ENCODE measurements at places on chromosomes 11 and 22. TPM values are rescaled to one million over a fixed set of nuclear protein-coding genes. Genes with fewer than 3 reads are reported as not detected.

DNA sequence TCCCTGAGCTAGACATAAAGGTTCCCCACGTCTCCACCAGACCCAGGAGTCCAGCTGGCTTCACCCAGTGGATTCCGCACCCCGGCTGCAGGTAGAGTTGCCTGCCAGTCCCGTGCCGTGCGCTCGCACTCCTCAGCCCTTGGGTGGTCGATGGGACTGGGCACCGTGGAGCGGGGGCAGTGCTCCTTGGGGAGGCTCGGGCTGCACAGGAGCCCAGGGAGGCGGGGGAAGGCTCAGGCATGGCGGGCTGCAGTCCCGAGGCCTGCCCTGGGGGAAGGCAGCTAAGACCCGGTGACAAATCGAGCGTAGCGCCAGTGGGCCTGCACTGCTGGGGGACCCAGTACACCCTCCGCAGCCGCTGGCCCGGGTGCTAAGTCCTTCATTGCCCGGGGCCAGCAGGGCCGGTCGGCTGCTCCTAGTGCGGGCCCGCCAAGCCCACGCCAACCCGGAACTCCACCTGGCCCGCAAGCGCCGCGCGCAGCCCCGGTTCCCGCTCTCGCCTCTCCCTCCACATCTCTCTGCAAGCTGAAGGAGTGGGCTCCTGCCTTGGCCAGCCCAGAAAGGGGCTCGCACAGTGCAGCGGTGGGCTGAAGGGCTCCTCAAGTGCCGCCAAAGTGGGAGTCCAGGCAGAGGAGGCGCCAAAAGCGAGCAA lies 9.5 kb upstream of the TREH start:
- H3K27me3 ChIP-seq = no peaks in the 10 kb centered on the region
- DNase-seq = no peak
- H3K4me1 ChIP-seq = 0 out of 2 replicates have a peak, but pooled peaks cover 6% of the 10 kb centered on the region

- H3K36me3 ChIP-seq = no peaks in the 10 kb centered on the region
- no peak for DNase-seq
- H3K4me3 ChIP-seq = no peak overlapping the region
- peaks cover 57% of the 10 kb centered on the region for H3K27me3 ChIP-seq
These were observed 58.6 kb downstream of the SC5D start for GRCh38 chr11:121351083-121351630.

SLC29A2 gene
- not detected for polyA plus RNA-seq

DNA sequence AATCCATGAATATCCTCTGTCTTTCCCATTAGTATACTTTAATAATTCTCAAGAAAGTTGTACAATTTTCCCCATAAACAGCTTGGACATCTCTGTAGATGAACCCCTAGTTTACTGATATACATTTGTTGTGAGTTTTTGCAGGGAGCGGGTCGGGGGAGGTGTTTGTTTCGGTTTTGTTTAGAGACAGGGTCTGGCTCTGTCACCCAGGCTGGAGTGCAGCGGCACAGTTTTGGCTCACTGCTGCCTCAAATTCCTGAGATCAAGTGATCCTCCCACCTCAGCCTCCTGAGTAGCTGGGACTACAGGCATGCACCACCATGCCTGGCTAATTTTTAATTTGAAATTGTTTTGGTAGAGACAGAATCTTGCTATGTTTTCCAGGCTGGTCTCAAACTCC lies 57.6 kb downstream of the IGLL5 start:
- no peaks in the 10 kb centered on the region for H3K27me3 ChIP-seq
- no peak for DNase-seq
- no peaks in the 10 kb centered on the region for H3K36me3 ChIP-seq
- H3K4me3 ChIP-seq = no peak overlapping the region

KRTAP5-2 gene
- polyA plus RNA-seq = not detected

GRCh38 chr11:10487002-10487647 lies 32.1 kb downstream of the AMPD3 start:
- H3K4me1 ChIP-seq = peaks cover 20% of the 10 kb centered on the region
- H3K27me3 ChIP-seq = no peaks in the 10 kb centered on the region
- H3K36me3 ChIP-seq = no peaks in the 10 kb centered on the region
- H3K27ac ChIP-seq = no peak overlapping the region
- DNase-seq = no peak
- no peak overlapping the region for H3K4me3 ChIP-seq

DNA sequence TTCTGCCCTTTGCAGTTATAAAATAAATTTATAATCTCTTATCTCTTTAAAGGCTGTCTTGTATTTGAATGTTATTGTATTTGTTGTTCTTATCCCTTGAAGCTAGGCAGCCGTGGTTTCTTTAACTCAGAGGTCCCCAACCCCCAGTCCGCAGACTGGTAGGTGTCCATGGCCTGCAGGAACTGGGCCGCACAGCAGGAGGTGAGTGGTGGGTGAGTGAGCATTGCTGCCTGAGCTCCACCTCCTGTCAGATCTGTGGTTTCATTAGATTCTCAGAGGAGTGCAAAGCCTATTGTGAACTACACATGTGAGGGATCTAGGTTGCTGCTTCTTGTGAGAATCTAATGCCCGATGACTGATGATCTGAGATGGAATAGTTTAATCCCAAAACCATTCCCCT lies 380.0 kb upstream of the CCDC90B start:
- H3K36me3 ChIP-seq = no peaks in the 10 kb centered on the region
- no peak overlapping the region for H3K4me3 ChIP-seq
- H3K27ac ChIP-seq = no peak overlapping the region

- H3K27ac ChIP-seq = peak overlapping the region; percentile 56
- no peak overlapping the region for H3K4me3 ChIP-seq
- H3K4me1 ChIP-seq = peaks cover 38% of the 10 kb centered on the region
- no peaks in the 10 kb centered on the region for H3K36me3 ChIP-seq
These were observed 119.6 kb upstream of the BLID start for GRCh38 chr11:122235615-122236014.

All from GM23248 (cell line).